ENCODE measurements at places on chromosomes 1 and 21. TPM values are rescaled to one million over a fixed set of nuclear protein-coding genes. Genes with fewer than 3 reads are reported as not detected.

Gene ABCA4
- 1.2 TPM for total RNA-seq

DNA sequence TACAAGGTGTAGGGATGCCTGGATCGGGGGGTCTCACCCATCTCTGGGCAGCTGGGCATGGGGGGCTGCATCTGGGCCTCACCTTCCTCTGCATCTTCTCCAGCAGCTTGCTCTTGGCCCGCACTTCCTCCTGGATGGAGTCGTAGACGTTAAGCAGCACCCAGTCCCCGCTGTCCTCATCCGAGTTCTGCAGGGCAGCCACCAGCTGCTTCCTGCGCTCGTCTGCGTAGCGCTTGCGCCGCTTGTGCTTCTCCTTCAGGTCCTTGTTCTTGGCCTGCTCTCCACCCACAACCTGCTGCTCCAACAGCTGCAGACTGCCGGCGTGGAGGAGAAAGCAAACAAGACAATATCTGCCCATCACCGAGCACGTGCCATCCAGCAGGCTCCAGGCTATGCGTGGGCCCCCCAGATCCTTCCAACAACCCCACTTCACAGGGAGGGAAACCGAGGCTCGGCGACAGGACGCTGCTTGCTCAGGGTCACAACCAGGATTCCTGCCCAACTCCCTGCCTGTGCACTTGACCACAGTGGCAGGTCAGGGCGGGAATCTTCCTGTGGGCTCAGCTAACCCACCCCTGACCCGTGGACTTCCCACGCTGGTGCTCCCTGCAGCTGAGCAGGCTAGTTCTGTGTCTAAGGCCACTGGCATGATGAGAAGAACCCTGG, 21.5 kb upstream of the DDOST start:
- H3K4me1 ChIP-seq: no peaks in the 10 kb centered on the region
- DNase-seq: peak; percentile 41
- no peaks in the 10 kb centered on the region for H3K36me3 ChIP-seq
- H3K4me3 ChIP-seq: no peak overlapping the region
- no peaks in the 10 kb centered on the region for H3K27me3 ChIP-seq

Gene RGS13
- 1.4 TPM for total RNA-seq

GRCh38 chr1:147641291-147641690, 29.0 kb downstream of the ACP6 start:
- peaks cover 16% of the 10 kb centered on the region for H3K4me1 ChIP-seq
- no peak overlapping the region for H3K4me3 ChIP-seq
- no peaks in the 10 kb centered on the region for H3K36me3 ChIP-seq
- DNase-seq: no peak
- no peak overlapping the region for H3K27ac ChIP-seq

GRCh38 chr1:156433032-156433431, 64.0 kb downstream of the RHBG start:
- H3K27ac ChIP-seq: no peak overlapping the region
- H3K4me3 ChIP-seq: no peak overlapping the region
- no peak for DNase-seq

Gene MSH4
- total RNA-seq: not detected

- H3K4me3 ChIP-seq: peak overlapping the region; percentile 77
- H3K4me1 ChIP-seq: peaks cover 70% of the 10 kb centered on the region
- H3K27ac ChIP-seq: peak overlapping the region; percentile 99
- H3K36me3 ChIP-seq: peaks cover 29% of the 10 kb centered on the region
- H3K27me3 ChIP-seq: no peaks in the 10 kb centered on the region
- peak; percentile 83 for DNase-seq
Measured at GRCh38 chr1:6601049-6601922, 1.4 kb downstream of the KLHL21 start.

GRCh38 chr21:41418393-41418792, 7.6 kb upstream of the MX1 start:
- DNase-seq: no peak
- no peaks in the 10 kb centered on the region for H3K27me3 ChIP-seq
- H3K4me1 ChIP-seq: peaks cover 18% of the 10 kb centered on the region
- no peak overlapping the region for H3K4me3 ChIP-seq

Gene TCP10L
- not detected for total RNA-seq

DNA sequence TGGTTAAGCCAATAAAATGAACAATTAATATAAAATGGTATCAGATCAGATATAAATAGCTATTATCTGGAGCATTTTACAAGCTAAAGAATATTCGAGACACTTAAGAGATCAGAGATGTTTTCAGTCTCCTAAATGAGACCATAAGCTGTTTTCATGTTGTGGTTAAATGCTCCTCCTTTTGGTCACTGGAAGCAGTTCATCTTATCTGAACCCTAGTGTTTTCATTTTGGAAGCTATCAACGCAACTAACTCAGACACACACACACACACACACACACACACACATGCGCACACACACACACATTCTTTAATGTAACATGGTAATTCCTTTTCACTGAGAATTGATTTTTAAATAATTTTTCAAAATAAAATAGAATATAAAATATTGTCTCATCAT, 10.0 kb upstream of the LRRC8C start:
- no peak for DNase-seq
- H3K4me1 ChIP-seq: no peaks in the 10 kb centered on the region
- H3K36me3 ChIP-seq: no peaks in the 10 kb centered on the region
- H3K27me3 ChIP-seq: no peaks in the 10 kb centered on the region
- H3K4me3 ChIP-seq: no peak overlapping the region
- no peak overlapping the region for H3K27ac ChIP-seq

Gene ECM1
- 1.7 TPM for total RNA-seq

GRCh38 chr1:203378556-203379245, 27.8 kb upstream of the FMOD start:
- no peak overlapping the region for H3K4me3 ChIP-seq
- H3K27ac ChIP-seq: no peak overlapping the region
- H3K4me1 ChIP-seq: peaks cover 11% of the 10 kb centered on the region
- no peaks in the 10 kb centered on the region for H3K27me3 ChIP-seq
- H3K36me3 ChIP-seq: no peaks in the 10 kb centered on the region

Gene CFAP74
- total RNA-seq: not detected

GRCh38 chr1:36161641-36162531, 5.9 kb downstream of the MAP7D1 start:
- no peaks in the 10 kb centered on the region for H3K27me3 ChIP-seq
- H3K4me3 ChIP-seq: peak overlapping the region; percentile 39
- H3K4me1 ChIP-seq: peaks cover 60% of the 10 kb centered on the region
- peaks cover 8% of the 10 kb centered on the region for H3K36me3 ChIP-seq
- DNase-seq: peak; percentile 85

GRCh38 chr1:230681599-230681998, 32.3 kb downstream of the AGT start:
- peaks cover 7% of the 10 kb centered on the region for H3K4me1 ChIP-seq
- no peak overlapping the region for H3K27ac ChIP-seq
- H3K36me3 ChIP-seq: peaks cover 34% of the 10 kb centered on the region

DNA sequence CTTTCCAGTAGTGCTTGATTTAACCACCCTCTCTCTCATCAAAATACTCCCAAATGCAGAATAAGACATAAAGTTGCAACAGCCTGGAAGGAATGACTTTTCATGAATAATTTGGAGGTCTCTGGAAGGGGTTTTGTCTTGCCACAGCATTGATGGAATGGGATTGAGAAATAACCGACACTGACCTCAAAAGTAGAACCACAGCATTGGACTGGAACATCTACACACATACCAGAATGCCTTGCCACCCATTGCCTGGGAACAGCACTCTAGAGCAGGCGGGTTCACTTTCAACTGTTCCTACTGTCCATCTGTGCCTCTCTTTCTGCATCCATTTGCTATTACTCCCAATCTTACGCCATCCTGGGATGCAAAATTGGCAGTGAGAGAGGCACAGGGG, 149.1 kb upstream of the USP24 start:
- H3K36me3 ChIP-seq: no peaks in the 10 kb centered on the region
- no peak overlapping the region for H3K27ac ChIP-seq
- H3K4me3 ChIP-seq: no peak overlapping the region
- no peak for DNase-seq

- no peak overlapping the region for H3K4me3 ChIP-seq
- no peaks in the 10 kb centered on the region for H3K27me3 ChIP-seq
- peaks cover 17% of the 10 kb centered on the region for H3K4me1 ChIP-seq
Measured at GRCh38 chr1:244353551-244354091, 98.1 kb downstream of the ADSS2 start.

Gene SPRR2E
- not detected for total RNA-seq

Gene INKA2
- total RNA-seq: 4.7 TPM

DNA sequence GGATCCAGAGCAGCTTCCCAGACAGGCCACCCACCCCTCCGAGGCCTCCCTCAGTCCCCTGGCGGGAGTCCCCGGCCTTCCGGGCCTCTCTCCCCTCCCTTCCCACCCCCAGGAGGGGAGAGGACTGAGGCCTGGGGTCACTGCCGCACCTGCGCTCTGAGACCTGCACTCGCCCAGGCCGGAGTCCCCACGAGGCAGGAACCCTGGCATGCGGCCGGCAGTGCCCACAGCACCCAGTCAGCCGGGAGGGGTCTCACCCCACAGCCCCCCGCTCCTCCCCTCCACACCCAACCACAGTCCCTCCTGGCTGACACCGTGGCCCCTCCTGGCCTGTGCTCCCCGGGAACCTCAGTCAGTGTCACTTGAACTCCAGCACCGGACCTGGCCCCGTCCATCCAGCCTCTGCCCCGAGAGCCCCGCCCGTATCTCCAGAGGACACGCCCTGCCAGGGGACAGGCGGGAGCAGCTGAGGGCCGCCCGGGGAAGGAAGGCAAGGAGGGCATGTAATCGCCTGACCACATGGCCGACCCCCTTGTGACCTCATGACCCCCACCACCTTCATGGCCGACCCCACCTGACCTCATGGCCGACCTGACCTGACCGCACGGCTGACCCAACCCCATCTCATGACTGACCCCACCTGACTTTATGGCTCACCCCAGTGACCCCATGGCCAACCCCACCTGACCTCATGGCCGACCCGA, 28.7 kb upstream of the TTLL10 start:
- no peak overlapping the region for H3K4me3 ChIP-seq
- no peaks in the 10 kb centered on the region for H3K27me3 ChIP-seq
- peaks cover 33% of the 10 kb centered on the region for H3K4me1 ChIP-seq
- DNase-seq: no peak
- H3K27ac ChIP-seq: peak overlapping the region; percentile 93
